ENCODE measurements at places on chromosomes 5 and 9.

DNA sequence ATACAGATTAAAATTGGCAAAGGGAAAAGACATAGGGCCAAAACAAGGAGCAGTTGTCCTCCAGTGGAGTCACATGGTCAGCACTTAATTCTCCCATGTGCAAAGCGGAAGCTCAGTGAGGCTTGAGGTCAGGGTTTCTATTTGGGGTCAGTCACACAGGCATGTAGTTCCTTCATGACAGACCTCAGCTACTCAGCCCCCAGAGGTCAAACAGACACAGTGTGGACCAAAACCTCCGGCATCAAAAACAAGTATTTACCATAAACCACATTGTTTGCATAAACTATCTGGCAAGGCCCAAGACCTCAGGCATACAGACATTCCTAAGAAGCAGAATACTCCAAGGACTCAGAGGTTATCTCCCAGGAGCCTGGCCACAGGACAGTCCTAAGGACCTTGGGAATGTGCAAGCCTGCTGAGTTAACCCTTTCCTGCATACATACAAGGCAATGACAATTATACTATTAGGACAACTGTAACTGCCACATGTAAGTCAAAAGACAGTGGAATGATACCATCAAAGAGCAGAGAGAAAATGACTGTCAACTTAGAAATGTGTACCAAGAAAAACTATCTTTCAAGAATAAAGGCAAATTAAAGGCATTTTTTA is 28.7 kb upstream of the FNIP1 start:
- DNase-seq, result no peak

DNA sequence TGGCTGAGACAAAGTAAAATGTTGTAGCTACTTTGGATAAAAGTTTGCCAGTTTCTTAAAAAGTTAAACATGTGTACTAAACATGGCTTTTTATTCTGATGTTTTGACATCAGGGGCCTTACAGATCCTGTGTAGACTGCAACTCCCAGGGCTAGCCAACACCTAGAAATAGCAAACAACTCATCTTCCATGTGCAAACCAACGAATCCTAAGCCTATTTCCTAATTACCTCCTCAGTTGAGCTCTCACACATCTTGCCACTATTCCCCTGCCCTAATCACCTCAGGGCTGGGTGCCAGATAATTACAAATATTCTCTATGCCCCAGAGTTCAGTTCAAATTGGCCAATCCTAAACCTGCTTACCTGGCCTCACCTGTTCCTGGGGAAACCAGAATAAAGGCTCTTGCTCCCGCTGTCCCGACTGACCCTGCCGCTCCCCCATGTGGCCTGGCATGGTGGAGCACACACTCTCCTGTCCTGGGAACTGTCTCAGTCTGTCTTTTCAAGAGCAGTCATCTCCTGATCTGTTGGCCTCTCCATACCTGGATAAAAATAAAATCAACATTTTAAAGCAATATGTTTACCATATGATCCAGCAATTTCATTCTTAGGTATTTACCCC is 37.1 kb upstream of the FAM169A start:
- peak; percentile 51 for DNase-seq

DNA sequence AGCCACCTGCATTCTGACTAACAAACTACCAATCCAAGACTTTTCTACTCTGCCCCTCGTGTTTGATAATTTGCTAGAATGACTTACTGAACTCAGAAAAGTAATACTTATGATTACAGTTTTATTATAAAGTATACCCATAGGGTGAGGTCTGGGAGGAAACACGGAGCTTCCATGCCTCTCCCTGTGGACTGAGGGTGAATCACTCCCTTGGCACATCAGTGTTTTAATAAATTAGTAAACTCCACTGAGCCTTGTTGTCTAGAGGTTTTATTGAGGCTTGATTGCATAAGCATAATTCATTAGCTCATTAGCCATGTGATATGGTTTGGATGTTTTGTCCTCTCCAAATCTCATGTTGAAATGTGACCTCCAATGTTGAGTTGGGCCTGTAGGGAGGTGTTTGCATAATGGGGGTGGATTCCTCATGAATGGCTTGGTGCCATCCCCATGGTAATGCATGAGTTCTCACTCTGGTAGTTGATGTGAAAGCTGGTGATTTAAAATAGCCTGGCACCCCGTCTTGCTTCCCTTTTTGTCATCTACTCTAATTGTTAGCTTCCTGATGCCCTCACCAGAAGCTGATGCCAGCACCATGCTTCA is 233.6 kb upstream of the TRPC7 start:
- DNase-seq, result no peak

DNA sequence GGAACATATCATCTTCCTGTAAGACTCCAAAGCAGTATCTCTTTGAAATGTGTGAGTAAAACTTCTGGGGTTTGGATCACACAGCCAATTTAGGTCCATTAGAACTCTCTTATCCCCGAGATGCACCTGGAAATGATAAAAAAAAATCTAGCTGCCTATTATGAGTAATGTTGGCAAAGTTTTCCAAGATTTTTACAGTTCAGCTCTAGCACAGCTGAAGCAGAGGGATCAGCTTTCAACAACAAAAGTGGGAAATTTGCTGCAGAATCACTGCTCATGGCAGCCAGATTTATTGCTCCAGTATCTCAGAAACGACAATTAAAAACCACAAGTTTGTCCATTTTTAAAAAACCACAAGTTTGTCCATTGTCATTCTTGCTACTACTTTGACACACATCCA is 292.2 kb downstream of the IRX2 start:
- no peak for DNase-seq

DNA sequence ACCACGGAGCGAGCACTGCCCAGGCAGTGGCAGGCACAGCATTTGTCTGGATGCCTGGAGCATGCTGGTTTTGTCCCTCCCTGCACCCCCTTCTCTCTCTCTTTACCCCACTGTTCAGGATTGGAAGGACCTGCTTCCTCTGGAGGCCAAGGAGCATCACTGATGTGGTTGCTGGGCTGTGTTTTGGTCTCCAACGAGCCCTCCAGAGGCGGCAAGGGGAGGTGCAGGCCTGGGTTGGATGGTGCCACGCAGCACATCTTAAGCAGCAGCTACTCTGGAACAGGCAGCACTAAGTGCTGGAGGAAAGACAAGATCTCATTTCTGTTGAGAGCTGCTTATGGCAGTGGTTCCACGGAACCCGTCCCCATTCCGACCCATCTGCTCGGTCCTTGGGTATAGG is 139.6 kb downstream of the CMYA5 start:
- peak; percentile 25 for DNase-seq

- DNase-seq, result no peak
These were observed 1.0 kb downstream of the DMRT2 start for GRCh38 chr9:1051210-1051583.

- DNase-seq, result no peak
These were observed 56.1 kb downstream of the MTREX start for GRCh38 chr5:55363856-55364255.

GRCh38 chr9:87283585-87283984 is 214.1 kb upstream of the DAPK1 start:
- no peak for DNase-seq

DNA sequence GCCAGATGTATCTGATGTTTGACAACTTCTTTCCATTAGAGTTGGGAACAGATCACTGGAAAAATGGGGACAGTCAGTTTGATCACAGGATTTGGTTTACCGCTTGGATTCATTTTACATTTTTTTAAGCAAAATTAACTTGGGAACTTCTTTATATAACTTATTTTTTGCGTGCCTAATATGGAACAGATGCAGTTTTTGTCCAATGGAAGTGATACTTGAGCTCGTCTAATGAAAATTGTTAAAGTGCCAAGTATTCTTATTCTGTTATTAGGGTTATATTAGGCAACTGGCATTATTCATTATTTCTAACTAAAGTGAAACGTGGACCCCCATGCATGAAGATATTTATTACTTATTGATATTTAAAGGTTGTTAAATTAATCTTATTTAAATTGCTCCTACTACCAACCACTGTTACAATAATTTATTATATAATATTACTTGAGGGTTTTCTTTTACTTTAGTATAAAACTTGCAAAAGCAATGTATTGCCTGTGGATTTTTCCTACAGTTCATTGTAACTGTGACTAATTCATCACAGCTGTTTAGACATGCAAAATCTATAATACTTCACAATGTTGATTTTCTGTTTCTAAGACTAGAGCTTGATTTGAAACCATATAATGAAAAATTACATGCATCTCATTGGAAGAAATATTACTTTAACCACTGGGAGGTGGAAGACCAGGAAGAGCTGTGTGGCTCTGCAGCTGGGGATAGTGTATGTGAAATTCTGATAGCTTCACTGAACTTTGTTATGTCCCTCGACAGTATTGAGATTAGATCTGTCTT is 787.3 kb upstream of the WWC1 start:
- no peak for DNase-seq

- DNase-seq, result no peak
These were observed 521.6 kb upstream of the ST8SIA4 start for GRCh38 chr5:101424530-101425175.

- DNase-seq, result peak; percentile 34
These were observed 37.5 kb downstream of the BICD2 start for GRCh38 chr9:92726971-92727715.

- DNase-seq, result no peak
These were observed 46.4 kb upstream of the EDIL3 start for GRCh38 chr5:84430863-84431663.

DNA sequence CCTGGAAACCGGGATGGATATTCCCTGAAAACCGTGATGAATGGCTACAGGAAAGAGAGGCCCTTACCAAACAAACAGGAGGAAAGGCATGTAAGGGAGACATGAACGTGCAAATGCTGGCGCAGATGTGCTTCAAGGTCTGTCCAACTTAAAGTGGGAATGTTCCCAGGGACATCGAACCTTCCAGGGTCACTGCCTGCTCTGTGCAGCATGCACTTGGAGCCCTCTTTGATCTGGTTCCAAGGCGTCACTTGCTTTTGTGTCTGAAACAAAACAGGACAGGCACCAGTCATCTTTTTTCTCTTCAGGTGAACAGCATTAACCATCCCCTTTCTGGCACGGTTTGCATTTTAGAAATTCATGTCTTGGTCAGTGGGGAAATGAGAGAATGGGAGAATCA is 479.4 kb downstream of the RASEF start:
- DNase-seq, result no peak

DNA sequence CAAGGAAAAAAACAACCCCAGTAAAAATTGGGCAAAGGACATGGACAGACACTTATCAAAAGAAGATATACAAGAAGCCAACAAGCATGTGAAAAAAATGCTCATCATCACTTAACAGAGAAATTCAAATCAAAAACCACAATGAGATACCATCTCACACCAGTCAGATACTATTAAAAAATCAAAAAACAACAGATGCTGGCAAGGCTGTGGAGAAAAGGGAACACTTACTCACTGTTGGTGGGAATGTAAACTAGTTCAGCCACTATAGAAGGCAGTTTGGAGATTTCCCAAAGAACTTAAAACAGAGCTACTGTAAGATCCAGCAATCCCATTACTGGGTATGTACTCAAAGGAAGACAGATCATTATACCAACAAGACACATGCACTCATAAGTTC is 157.4 kb downstream of the EDIL3 start:
- DNase-seq, result no peak

- DNase-seq, result no peak
These were observed 63.6 kb downstream of the CCDC192 start for GRCh38 chr5:127766676-127767335.

DNA sequence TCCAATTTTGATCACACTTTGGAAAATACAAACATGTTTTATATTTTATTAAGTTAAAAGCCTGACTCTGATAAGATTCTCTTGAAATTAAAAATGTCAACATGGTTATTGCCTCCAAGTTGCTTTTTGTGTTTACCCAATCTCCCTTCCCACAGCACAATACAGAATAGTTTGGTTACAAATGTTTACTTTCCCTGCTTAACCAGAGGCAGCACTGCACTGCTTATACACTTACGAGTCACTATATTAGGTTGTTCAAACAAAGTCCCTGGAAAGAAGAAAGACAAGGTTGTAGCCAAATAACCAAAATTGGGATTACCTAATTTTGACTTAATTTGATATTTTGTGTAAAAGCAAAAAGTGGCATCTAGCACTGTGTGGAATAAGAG is 25.9 kb downstream of the SRFBP1 start:
- DNase-seq, result no peak

DNA sequence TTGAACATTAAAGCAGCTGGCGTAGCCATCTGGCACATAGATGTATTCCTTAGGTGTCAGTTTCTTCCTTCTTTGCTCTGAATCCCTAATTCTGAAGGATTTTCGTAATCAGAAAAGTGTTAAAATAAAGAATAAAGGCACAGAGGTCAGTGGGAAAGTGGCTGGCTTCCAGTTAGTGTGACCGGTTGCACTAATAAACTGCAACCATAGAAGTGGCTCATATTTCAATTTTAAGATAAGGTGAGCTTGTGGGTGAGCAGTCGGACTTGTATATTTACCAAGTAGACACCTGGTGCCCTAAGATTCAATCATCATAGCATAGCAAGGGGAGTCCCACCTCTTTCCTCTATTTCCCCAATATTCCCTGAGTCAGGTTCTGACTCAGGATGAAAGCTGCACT is 459.6 kb downstream of the ACTL7B start:
- no peak for DNase-seq

- DNase-seq, result no peak
These were observed 20.6 kb upstream of the SCAMP1 start for GRCh38 chr5:78339617-78340436.

- DNase-seq, result no peak
These were observed 30.6 kb upstream of the IQGAP2 start for GRCh38 chr5:76372323-76373054.

GRCh38 chr5:79330071-79330470 is 94.1 kb downstream of the JMY start:
- DNase-seq, result no peak

GRCh38 chr9:2180154-2180553 is 165.0 kb downstream of the SMARCA2 start:
- no peak for DNase-seq

GRCh38 chr9:74942801-74943200 is 9.9 kb downstream of the C9orf40 start:
- no peak for DNase-seq

- DNase-seq, result no peak
These were observed 138.8 kb upstream of the POC5 start for GRCh38 chr5:75856056-75856455.

DNA sequence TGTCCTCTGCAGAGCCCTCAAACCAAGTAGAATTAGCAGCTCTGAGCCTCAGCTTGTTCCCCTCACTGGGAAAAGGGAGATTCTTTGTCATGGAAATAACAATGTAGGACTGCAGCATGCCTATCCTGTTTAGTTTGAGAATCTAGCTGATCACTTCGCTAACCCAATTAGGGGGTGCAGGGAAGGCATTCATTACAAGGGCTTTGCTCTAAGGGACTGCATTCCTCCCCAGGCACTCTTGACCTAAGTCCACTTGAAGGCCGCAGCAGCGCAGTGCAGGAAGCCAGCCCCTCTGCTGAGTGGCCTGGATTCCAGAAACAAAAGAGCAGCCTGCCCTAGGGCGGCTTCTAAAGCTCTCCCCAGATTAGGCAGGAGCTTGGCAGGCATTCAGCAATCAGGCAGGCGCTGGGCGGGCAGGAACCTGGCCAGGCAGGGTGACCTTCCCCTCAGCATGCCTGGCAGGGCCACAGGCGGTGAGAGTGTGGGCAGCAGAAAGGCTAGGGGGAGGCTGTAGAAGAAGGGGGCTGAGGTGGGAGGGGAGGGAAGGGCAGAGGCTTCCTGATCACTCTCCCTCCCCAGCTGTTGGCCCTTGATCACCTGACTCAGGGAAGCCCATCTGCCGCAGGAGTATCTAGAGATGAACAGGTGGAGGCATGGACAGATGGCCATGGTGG is 24.8 kb downstream of the CCNJL start:
- DNase-seq, result no peak
